ENCODE measurements at places on chromosomes 1 and 21.

DNA sequence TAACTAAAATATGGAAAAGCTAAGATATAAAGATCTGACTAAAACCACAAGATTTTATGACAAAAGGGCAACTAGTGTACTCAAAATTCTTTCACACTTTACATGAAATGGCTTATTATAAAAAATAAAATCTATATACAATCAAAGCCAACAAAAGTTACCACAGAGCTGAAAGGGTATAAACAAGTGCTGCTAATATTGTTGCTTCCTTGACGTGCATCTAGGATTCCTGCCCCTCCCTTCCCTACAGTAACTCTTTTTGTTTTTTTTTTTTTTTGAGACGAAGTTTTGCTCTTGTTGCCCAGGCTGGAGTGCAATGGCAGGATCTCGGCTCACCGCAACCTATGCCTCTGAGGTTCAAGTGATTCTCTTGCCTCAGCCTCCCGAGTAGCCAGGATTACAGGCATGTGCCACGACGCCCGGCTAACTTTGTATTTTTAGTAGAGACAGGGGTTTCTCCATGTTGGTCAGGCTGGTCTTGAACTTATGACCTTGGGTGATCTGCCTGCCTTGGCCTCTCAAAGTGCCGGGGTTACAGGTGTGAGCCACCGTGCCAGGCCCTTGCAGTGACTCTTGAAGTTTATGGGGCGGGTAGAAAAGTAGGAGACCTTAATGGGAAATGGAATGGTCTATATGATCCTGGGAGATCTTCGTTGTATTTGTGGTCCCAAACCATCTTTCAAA, 4.5 kb downstream of the SRSF4 start:
- DNase-seq, result no peak

DNA sequence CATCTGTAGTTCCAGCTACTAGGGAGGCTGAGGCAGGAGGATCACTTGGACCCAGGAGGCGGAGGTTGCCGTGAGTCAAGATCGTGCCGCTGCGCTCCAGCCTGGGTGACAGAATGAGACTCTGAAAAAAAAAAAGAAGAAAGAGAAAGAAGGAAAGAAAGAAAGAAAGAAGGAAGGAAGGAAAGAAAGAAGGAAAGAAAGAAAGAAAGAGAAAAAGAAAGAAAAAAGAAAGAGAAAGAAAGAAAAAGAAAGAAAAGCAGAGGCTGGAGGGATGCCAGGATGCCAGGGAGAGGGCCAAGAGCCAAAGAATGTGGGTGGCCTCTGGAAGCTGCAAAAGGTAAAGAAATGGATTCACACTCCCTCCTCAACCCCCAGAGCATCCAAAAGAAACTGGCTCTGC, 8.2 kb upstream of the KCNE2 start:
- DNase-seq, result no peak

- DNase-seq, result no peak
Observed at GRCh38 chr1:219587801-219588561, 24.9 kb downstream of the ZC3H11B start.

- DNase-seq, result no peak
Observed at GRCh38 chr1:185731446-185731845, 2.7 kb upstream of the HMCN1 start.

- no peak for DNase-seq
Observed at GRCh38 chr1:205680073-205680851, at the start of gene SLC45A3. Gene SLC45A3, minus strand, starts transcription at chr1:205680509. Its CDS starts 15,853 bp downstream, at chr1:205664656.

DNA sequence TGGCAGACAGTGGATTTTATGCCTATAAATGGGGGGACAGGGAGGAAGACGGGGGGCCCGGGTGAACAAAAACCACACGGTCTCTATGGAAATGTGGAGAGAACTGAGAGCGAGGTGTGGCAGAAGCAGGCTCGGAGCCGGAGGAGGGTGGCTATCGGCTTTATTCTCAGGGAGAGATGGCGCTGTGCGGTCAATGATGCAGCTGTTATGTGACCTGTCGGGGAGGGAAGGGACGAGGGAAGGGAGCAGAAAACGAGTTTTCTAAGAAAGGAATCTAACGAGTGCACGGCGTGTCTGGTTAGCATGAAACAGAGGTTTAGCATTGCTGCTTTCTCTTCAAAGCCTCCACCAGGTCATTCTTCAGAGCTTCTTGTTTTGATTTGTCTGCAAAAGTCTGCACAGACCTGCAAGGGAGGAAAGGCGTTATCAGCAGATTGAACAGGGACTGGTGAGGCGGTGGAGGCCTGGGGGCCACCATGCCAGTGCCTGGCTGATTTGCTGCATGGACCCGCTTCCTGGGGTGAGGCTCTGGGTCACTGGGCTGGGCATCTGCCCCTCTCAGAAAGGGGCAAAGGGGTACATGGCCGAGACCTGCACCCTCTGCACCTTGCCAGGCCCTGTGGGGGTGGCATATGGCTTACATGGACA, 27.2 kb downstream of the SLC66A1 start:
- DNase-seq, result no peak

GRCh38 chr1:89466307-89466930, 58.2 kb upstream of the LRRC8B start:
- DNase-seq, result no peak

All from occipital lobe (tissue), 3 donors.